Naive thymus-derived CD8-positive, alpha-beta T cell (primary cell): ENCODE measurements at places on chromosomes 6 and 20.
A peak's percentile ranks its signal among the peaks of the same experiment; 100 is the strongest.

GRCh38 chr20:4600308-4601014 lies 121.2 kb upstream of the PRND start:
- no peak for DNase-seq

DNA sequence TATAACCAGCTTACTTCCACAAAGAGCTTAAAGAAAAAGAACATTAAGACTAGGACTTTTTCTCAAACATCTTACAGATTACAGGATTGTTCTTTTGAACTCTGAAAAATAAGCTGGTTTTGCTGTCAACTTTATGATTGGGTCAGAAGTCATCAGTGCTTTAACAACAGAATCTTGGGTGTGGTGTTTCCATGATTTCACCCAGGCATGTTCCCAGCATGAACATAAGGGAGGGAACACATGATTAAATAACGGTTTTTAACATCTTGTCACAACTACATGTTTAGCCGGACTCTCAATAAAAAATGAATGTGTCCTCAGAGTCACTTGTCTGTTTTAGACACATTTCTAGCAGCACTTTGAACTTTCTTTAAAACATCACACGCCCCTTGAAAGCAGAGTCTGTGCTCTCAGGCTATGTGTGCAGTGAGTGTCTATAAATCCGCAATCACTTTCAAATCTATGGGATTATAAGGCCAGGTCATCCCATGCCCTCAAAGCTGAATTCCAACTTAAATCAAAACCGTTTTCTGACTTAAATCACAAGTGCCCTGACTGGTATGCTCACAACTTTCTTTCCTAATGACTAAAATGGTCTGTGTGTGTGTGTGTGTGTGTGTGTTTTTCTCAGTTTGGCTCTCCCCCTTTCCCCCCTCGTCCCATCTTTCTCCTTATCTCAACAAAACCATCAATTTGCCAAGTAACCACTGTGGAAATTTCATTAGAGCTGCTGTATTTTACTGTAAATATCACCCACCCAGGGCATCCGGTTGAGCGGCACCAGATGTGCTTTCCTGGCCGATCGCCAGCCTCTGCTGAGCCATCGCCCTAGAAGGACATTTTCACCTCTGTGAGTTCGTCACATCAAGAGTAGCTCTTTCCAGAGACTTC lies 216.8 kb upstream of the DTNBP1 start:
- peak; percentile 55 for DNase-seq

GRCh38 chr6:108959972-108960582 lies 111.9 kb downstream of the ARMC2 start:
- DNase-seq, result no peak

DNA sequence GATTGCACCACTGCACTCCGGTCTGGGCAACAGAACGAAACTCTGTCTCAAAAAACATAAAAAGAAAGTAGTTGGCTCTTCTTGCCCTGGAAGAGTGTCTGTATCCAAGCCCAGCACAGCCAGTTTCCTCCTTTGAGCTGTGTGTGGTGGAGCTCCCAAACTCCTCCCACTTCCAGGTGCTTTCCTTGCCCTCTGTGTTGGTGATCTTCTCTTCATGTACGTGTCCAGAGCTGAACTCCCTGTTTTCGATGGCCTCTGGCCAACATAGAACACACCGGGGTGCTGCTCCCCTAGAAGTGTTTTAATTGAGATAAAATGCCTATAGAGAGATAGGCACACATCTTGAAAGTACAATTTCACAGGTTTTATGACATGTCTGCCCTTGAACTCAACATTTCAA lies 16.7 kb upstream of the SGK2 start:
- no peak for DNase-seq

- DNase-seq, result no peak
These were observed 638 bp downstream of the PACSIN1 start for GRCh38 chr6:34466242-34467185.

GRCh38 chr6:15713325-15713724 lies 50.5 kb upstream of the DTNBP1 start:
- no peak for DNase-seq

GRCh38 chr6:89317067-89317466 lies 2.0 kb upstream of the GABRR2 start:
- DNase-seq, result no peak

DNA sequence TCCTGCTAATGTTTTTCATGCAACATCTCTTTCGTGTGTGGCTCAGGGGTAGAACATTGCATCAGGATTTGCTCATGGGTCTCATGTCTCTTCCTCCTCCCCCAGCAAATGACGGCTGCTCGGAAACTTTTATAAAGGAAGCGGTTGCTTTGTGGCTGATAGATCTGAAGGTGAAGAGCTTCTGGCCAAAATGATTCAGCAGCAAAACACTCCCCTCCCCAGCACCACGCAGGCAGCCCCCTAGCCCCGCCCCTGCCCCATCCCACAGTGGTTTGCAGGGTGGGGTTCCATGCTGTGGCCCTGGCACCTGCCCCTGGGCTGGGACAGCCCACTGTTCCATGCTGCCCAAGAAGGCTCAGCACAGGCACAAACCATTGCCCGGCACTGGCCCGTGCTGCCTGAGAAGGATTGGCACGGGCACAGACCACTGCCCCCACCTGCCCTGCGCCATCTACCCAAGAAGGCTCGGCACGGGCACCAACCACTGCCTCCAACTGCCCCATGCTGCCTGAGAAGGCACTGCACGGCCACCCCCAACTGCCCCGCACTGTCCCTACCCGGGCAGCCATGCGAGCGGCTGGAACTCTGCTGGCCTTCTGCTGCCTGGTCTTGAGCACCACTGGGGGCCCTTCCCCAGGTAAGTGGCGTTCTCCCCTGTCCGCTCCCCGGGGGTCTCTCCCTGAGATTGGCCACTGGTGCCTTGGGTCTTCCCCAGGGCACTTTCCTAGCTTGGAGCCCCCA lies at the start of gene CST7:
TSS of gene CST7 (plus strand) at position 331 of the 741 bp plus-strand sequence. CDS start at position 568, 237 bp downstream.
- DNase-seq, result peak; percentile 90

DNA sequence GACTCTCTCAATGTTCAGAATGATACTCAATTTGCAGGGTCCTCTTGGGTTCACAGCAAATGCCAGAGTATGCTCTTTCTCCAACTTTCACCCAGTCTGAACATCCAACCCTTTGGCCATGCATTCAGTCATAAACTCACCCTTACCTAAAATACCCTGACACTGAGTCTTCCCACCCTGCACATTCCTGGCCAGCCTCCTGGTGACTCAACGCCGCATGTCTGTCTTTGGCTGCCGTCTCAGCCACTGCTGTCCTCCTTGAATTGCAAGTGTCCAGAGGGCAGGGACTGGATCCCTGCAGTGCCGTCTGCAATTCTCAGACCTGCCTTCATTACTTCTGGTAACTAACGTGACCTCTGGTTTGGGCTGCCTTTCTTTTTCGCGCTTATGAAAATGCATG lies 593.4 kb downstream of the QKI start:
- DNase-seq, result no peak

DNA sequence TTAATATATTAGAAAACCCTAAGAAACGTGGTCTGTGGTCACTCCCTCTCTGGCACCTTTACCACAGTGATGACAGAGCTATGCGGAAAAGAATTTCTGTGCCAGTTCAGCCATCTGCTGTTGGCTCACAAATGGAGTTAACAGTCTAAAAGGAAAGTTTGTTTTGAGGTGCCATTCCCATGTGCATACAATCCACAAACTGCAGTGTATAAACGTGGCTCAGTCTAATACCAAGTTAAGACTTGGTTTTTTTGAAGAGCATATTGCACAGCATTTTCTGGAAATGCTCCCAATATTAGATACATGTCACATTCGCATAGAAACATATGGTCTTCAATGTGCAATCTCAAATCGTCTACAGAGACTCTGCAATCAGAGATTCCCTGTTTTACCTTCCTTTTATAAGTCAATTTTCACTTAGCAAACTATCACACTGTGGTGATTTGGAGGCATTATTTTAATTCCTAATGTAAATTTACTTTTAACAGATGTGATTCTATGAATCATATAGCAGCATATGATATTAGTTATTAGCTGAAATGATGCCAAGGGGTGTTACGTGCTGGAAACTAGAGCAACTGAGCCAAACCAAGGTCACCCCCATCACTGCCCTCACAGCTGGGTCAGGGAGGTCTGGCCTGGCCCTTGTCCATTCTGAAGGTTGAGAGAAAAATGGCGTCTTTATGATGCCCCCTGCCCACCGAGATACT lies 383.5 kb downstream of the PRKN start:
- DNase-seq, result no peak

DNA sequence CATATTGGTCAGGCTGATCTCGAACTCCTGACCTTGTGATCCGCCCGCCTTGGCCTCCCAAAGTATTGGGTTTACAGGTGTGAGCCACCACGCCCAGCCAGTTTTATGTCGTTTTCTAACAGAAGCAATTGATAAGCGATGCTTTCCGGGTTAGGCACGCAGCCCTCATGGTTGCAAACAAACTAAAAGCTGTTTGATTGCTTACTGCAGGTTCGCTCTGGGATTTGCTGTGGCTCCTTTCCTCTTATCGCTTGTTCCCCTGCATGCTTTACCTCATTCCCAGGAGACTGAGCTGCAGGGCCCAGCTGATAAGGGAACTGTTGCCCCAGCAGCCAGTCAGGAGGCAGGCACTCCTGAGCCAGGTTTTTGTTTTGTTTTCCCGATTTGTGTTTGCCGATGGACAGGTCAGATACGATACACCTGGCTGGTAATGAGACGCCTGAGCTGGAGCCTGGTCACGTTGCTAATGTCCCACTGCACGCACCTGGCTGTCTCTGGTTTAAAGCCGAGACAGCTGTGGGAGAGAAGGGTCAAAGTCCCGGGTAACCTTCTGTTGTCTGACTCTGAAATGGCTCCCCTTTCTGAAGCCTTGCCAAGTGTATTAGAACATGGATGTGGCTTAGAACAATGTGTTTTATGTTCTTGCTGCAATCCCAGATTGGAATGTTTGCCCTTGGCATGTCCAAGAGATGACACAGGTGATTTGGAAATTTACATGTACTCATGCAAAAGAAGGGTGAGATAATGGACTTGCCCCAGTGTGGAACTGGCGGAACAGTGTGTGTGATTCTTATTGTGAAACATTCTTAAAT lies 19.9 kb downstream of the DSP start:
- DNase-seq, result no peak

GRCh38 chr6:42049948-42050296 lies 402 bp upstream of the TAF8 start:
- peak; percentile 50 for DNase-seq

- peak; percentile 66 for DNase-seq
These were observed 21.3 kb upstream of the HFE start for GRCh38 chr6:26065952-26066380.

DNA sequence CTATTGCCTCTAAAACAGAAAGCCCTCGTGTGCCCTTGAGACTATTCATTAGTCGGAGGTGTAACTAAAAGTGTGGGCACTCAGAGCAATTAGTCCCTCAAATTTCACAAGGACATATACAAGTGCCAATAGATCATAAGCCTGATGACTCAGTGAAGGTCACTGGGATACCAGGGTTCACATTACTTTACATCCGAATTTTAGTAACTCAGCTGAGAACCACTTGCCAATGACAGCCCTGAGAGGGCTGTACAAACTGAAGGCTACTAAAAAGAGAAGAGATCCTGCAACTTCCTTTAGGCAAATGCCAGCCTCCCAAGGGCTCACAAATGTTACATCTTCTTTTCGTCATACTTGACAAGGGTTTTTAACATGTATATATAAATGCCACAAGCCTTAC lies 369.6 kb downstream of the TENT5A start:
- DNase-seq, result no peak

- no peak for DNase-seq
These were observed 5.2 kb upstream of the ZC3H12D start for GRCh38 chr6:149489967-149490366.

- DNase-seq, result peak; percentile 82
These were observed 1.4 kb downstream of the BACH2 start for GRCh38 chr6:90294989-90295853.

DNA sequence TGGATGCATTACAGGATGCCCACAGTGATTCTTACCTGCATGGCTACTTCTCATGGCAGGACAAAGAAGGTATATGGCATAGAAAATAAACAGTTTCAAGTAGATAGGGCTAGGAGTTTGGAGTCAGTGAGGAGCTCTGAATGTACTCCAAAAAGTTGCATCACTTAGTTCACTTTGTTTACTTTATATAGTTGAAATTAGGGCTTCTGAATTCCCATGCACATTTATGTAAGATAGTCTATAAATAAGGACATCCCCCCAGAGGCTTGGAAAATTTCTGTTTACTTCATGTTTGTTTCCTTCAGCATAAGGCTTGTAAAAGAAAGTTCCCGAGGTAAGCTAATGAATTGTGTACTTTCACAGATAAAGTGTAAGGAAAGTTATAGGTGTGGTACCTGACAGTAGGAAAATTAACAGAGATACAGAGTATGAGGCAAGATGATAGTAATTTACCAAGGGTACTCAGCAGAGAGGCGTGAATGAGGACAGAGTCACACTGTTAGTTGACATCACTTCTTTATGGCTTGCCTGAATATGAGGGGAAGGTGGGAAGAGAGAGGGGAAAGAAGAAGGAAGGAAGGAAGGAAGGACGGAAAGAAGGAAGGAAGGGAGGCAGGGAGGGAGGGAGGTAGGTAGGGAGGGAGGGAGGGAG lies 51.1 kb downstream of the ADTRP start:
- no peak for DNase-seq
